Left ventricle myocardium inferior (tissue), 1 donor: ENCODE measurements at places on chromosomes 5 and 9. TPM values are rescaled to one million over a fixed set of nuclear protein-coding genes. Genes with fewer than 3 reads are reported as not detected.

DNA sequence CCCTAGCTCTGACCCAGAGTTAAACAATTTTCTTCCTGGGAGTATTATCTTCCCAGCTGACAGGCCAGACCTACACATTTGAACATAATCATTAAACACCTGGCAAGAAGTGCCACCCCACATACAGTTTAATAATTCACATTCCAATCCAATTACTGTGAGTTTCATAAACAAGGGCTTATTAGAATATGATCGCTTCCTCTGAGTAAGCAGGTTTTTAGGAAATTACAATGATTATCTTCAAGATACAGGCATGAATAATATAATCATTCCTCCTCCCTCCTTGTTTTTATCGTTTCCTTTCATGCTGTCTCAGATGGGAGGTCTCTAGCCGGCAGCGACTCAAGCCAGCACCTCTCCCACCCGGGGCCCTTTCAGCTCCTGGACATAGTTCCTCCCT lies 15.8 kb upstream of the KIF4B start:
- H3K27ac ChIP-seq: no peak overlapping the region
- no peak for DNase-seq
- H3K36me3 ChIP-seq: no peaks in the 10 kb centered on the region
- no peaks in the 10 kb centered on the region for H3K4me1 ChIP-seq
- H3K4me3 ChIP-seq: no peak overlapping the region

Gene CERCAM
- total RNA-seq: 8.5 TPM

Gene BNC2
- 3.5 TPM for total RNA-seq

DNA sequence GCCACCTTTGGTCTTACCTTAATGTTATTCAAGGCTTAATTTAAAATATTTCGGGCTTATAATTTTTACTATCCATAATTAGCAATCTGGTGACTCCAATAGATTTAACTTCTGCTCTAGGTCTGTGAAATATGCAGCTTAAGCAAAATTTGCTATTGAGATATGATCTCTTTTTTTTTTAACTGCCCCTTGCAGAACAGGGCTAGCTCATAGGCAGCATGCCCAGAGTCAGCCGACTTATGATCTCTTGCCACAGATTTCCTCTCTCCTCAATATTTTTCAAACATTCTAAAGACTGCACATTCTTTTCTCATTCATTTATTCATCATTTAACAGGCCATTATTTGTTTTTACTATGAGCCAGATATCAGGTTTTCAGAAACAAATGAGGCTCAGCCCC lies 4.5 kb downstream of the TTC23L start:
- no peaks in the 10 kb centered on the region for H3K36me3 ChIP-seq
- H3K4me1 ChIP-seq: peaks cover 12% of the 10 kb centered on the region
- no peak for DNase-seq
- H3K27me3 ChIP-seq: no peaks in the 10 kb centered on the region
- no peak overlapping the region for H3K27ac ChIP-seq

Gene PCDHA9
- total RNA-seq: not detected

Gene WNK2
- total RNA-seq: 218 TPM

DNA sequence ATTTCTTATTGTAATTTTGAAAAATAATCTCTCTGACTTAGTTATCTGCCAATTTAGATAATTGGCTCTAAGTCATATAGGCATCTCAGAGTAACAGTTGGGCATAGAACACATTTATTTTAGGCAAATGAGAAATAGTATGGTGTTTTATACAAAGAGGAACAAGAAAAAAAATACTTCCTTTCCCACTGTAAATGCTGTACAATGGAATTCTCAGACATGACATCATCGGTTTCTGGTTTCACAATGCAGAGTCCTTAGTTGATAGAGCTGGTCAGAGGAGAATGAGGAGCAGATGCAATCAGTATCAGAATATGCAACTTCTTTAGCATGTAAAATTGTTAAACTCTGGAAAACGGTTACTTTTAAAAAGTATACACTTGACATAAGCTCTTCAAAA lies 49.4 kb downstream of the PLK2 start:
- no peak overlapping the region for H3K27ac ChIP-seq
- no peak for DNase-seq
- H3K4me1 ChIP-seq: peaks cover 9% of the 10 kb centered on the region
- H3K4me3 ChIP-seq: no peak overlapping the region

- no peak overlapping the region for H3K27ac ChIP-seq
- DNase-seq: no peak
- no peaks in the 10 kb centered on the region for H3K36me3 ChIP-seq
- peaks cover 24% of the 10 kb centered on the region for H3K4me1 ChIP-seq
- H3K4me3 ChIP-seq: no peak overlapping the region
Observed at GRCh38 chr9:38309324-38310195, 82.9 kb upstream of the ALDH1B1 start.

DNA sequence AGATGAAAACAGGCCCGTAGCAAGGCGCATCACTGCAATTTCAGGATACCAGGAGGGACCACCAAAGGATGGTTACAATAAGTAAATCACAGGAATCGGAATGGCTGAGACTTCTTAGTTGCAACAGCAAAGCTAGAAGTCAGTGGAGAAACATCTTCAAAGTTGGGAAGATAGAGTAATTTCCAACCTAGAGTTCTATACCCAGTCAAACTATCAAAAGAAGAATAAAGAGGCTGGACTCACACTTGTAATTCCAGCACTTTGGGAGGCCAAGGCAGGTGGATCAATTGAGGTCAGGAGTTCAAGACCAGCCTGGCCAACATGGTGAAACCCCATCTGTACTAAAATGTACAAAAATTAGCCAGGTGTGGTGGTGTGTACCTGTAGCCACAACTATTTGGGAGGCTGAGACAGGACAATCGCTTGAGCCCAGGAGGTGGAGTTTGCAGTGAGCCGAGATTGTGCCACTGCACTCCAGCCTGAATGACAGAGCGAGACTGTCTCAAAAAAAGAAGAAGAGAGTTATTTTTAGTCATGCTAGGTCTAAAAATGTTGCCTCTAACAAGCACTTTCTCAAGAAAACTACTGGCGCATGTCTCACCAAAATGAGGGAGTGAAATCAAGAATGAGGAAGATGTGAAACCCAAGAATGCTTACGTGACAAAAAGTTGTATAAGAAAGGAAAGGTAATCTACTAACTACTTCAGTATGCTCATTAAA lies 267.7 kb downstream of the DENND1A start:
- no peak overlapping the region for H3K4me3 ChIP-seq
- DNase-seq: no peak
- H3K27me3 ChIP-seq: no peaks in the 10 kb centered on the region

Gene ARHGEF37
- total RNA-seq: 22.8 TPM

Gene RNF183
- total RNA-seq: not detected

- H3K27me3 ChIP-seq: peaks cover 9% of the 10 kb centered on the region
- H3K27ac ChIP-seq: no peak overlapping the region
- no peak overlapping the region for H3K4me3 ChIP-seq
- DNase-seq: no peak
Observed at GRCh38 chr5:77869116-77869798, 93.1 kb upstream of the TBCA start.

Gene PHYHD1
- total RNA-seq: 20.3 TPM

Gene PDCD1LG2
- total RNA-seq: 2.0 TPM
